Hepatic stellate cell (primary cell): ENCODE measurements at places on chromosomes 7 and 10.

- no peak for DNase-seq
Measured at GRCh38 chr7:136555933-136556332, 312.5 kb upstream of the CHRM2 start.

GRCh38 chr10:34049469-34049868 lies 715.0 kb upstream of the NRP1 start:
- no peak for DNase-seq

- DNase-seq: no peak
Measured at GRCh38 chr10:70283071-70283444, 746 bp downstream of the NPFFR1 start.

GRCh38 chr10:70312972-70313371 lies 29.2 kb upstream of the NPFFR1 start:
- DNase-seq: peak; percentile 37

DNA sequence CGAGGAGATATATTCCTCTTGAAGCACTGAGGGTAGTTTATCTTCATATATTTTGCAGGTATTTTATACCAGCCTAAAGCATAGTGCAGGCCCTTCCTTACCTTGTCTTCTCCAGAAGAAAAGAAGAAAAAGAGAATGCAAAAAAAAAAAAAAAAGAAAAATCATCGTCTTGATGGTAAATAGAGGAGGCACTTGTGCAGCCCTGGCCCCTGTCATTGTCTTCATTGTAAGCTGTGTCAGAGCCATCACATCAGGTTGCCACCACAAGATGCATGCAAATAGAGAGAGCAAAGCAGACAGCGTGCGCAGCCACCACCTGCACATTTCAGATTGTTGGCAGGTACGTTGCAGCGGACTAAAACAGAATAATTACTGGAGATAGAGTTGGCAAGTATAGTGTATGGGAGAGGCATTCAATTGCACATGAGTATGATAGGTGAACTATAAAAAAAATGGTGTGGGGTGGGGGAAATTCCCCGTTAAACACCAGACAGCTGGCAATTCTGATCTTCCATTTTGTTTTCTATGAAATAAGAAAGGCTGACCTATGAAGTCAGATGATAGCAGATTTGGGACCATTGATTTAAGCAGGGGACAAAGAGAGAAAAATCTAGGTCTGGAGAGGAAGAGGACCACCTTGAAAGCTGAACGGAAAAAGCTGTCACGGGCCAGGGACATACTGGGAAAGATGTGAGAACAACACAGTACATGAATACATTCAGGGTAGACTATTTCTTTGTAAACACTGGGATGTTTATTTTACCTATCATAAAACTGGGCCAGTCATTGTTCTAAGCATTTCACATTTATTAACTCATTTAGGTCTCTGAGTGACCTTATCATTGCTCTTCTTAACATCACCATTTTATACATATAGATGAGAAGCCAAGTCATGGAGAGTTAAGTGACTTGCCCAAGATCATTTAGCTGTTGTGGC lies 306.3 kb upstream of the SP8 start:
- DNase-seq: no peak

DNA sequence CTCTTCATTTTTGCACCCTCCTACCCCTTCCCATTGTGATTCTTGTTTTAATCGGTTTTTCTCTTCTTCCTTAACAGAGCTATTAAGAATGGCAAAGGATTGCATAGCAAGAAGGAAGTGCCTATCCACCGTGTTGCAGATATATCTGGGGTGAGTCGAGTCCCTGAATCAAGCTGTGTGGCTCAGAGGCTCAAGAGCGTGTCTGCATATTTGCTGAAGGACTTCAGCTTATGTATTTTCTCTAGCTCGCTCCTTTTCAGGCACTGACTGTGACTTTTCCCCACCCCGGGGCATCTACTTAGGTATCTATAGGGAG lies 126.6 kb downstream of the LRRC4 start:
- DNase-seq: no peak

DNA sequence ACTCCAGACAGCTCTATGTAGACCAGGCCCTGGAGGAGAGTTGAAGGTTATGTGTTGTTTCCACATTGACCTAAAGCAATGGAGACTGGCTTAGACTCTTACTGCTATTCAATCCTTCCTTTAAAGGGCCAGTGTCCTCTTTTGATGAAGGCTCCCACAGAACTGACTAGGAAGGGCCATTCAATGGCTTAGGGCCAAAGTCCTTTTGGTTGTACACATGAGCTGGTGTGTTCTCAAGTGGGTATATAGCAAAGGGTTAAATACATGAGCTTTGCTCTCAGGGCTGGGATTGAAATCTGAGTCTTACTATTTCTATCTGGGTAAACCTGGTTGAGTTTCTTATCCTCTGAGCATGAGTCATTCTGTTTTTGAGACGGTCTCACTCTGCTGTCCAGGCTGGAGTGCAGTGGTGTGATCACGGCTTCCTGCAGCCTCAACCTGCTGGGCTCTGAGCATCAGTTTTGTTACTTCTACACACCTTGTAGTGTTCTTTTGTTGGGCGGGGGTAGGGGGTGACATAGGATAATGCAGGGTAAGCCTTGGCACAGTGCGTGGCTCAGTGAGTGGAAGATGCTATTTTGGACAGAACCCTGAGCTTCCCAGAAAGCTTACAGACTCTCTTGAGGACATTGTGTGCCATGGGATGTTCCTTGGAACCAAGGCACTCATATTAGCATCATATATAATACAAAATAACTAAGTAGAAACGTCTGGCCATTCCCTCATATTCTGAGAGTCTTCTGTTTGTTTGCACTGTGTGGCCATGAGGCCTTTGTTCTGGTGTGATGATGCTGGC lies 90.1 kb downstream of the ABCC2 start:
- no peak for DNase-seq

- peak; percentile 76 for DNase-seq
Measured at GRCh38 chr7:24756545-24757352, 515 bp downstream of the GSDME start.

DNA sequence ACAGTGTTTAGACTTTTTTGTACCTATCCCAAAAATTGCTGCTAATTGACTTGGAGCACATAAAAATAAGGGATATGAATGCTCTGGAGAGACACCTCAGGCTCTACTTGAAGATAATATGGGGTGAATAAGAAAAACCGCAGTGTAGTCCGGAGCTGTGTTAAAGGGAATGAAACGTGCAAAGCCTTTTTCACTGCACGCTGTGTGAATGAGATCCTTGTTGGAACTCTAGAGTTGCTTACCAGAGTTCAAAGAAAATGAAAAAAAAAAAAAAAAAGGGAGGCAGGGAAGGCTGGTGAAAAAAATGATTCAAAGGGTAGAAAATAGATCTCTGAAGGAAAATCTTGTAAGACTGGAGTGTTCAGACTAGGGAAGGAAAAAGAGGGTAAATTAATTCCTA lies 226.6 kb downstream of the LRMDA start:
- DNase-seq: no peak

DNA sequence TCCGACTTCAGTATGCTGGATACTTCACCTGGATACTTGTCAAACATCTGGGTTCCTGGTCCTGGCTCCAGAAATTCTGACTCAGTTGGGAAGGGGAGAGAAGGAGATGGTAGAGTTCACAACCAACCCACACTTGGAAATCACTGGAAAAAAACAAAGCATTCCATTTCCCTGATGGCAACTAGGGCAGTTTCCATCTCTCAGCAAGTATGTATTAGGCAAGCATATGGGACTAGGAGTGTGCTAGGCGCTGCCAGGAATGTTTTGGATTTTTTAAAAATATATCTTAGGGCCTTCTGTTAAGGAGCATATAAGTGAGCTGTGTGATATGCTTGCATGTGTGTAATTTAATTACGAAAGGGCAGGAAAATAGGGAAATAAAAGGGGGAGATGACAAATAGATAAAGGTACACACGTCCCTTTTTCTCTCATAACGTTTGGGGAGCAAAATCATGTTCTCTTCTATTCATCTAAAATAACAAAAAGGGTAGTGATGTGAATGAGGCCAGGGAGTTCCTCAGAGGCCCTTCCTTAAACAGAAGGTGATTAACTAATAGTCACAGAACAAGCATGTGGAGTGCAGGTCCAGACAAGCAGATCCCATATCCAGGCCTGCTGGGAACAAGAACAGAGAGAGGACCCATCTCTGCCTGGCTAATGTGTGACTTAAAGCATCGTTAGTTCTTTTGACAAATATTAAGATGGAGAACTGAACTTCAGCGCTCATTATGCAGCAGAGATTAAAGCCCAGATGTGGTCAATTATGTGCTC lies 64.5 kb upstream of the NFE2L3 start:
- no peak for DNase-seq

DNA sequence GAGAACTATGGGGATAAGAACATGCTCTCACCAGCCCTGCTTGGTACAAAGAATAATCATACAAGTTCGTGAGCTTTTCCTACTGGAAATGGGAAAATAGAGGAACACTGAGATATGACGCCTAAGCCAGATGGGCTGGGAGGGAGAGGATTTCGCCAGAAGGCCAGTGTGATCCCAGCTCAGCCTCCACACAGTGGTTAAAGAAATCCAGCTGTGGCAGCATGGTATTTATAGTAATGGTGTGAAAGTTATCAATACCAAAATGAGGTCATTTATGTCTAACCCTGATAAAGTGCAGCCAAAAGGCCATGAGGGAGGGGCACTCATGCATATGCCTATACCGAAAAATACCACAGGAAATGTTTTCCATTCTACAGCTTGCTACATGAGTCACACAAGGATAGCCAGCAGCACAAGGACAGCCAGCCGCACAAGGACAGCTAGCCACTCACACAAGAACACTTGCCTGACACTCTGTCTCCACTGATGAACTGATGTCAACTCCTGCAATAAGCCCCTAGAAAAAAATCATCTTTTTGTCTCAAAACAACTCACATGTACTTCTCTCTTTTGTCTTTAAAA lies 49.4 kb downstream of the FRMPD2 start:
- DNase-seq: no peak

GRCh38 chr10:91367127-91367531 lies 43.0 kb upstream of the HECTD2 start:
- DNase-seq: no peak

DNA sequence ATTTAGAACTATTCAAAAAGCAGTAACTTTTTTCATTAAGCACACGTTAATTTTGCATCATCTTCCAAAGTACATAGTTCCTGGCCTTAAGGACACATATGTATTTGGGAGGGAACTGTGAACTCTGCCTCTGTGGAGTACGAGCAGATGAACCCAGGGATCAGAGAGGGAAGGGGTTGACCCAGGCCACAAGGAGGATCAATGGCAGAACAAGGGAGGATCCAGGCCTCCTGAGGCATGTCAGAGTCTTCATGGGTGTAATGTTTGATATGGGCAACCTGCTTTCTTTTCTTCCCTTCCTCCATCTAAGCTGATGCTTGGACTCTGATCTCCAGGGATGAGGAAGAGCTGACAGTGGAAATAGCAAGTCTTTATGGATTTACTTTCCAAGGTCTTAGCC lies 164.0 kb downstream of the SH2D4B start:
- no peak for DNase-seq

- DNase-seq: no peak
Measured at GRCh38 chr10:28743576-28743975, 66.3 kb downstream of the BAMBI start.
